ENCODE measurements at places on chromosomes 6 and 20.

DNA sequence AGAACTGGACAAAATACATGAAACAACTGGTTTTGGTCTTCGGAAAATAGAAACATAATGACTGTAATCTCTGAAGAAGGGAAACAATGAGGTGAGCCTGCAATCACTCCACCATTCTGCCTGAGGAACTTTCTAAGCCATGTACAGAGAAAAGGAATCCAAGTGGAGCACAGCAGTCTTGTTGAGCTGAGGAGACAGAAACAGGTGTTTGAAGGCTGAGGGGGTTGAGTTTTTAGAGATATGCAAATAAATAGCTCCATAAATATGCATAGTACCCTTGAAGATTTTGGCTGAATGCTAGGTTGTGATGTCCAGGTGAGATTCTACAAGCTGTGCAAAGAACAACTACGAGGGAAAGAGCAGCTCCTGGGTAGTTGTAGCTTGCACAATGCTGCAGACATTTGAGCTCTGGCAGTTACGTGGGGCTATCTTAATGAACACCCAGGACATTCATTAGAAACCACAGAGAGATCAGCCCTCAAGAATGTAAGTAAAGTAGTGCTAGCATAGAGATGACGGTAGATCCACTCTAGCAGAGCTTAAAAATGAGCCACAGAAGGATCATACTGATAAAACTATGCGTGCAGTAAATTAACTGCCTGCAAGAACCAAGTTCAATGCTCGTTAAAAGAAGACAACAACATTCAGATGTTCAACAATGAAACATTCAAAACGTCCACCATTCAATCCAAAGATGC is 24.3 kb downstream of the TUBB2B start:
- no peak for DNase-seq

DNA sequence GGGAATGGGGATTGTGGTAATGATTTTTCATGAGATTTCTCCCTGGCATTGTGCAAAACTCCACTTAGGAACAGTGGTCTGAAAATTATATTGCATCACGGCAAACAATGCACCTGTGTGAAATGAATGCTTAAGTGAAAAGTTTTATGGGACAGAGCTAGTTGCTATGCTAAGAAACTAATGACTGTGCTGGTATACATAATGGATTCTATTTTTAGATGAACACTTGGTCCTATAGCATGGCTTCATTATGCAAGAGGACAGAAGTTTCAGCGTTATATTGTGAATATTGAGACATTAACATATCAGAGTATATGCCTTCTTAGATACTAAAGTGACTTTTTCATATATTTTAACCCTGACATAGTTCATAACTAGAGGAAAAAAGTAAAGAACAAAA is 30.5 kb downstream of the PLCB1 start:
- DNase-seq = no peak

- DNase-seq = no peak
Observed at GRCh38 chr20:18822832-18823231, 9.2 kb downstream of the SCP2D1 start.

DNA sequence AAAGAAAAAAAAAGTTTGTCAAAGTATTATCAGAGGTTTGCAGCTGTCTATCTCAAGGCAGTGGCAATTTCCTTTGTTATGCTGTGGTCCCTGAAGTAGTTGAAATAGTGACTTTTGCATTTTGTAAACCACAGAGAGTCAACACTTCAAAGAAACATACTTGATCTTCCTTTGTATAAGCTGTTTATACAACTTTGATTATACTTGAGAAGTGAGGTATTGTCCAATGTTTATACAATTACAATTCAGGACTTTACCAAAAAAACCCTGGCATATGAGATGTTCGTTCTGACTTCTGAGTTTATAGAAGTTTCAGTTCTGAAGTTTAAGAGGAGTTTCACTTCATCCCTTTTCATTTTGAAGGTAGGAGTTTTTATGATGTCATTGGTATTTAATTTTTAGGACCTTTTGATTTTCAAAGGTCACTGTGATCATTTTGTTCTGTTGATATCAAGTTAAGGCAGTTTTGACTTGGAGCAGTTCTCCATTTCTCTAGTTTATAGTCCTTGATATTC is 4.0 kb downstream of the STK4 start:
- no peak for DNase-seq

- no peak for DNase-seq
Observed at GRCh38 chr6:11101417-11101816, 7.8 kb downstream of the SMIM13 start.

- no peak for DNase-seq
Observed at GRCh38 chr6:154402081-154402780, 45.6 kb upstream of the IPCEF1 start.

DNA sequence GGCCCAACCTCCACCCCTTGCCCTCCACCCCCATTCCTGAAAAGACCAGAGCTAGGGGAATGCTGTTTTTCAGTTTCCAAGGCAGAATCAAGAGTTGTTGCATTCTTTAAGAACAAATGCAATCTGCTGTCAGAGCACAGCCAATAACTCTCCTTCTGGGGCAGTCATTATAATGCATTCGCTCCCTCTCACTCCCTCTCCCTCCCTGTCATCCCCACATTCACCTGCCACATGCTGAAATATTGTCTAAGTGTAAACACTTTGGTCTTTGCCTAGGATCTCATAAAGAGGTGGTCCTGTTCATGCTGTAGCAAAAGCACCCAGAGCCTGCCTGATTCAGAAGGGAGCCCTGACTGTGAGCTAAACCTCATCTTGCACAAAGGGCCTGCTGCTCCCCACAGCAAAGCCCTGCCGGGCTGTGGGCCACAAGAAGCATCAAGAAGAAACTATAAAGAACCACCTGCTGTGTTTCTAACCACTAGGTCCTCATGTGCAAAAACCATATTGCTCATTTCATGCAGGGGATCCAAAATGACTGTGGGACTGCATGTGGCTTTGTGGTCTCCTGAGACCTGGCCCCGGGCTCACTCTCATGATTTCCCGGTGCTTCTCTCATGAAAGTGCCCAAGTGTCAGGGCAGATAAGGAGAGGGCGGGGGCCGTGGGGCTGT is 85.6 kb downstream of the GPR6 start:
- DNase-seq = no peak

DNA sequence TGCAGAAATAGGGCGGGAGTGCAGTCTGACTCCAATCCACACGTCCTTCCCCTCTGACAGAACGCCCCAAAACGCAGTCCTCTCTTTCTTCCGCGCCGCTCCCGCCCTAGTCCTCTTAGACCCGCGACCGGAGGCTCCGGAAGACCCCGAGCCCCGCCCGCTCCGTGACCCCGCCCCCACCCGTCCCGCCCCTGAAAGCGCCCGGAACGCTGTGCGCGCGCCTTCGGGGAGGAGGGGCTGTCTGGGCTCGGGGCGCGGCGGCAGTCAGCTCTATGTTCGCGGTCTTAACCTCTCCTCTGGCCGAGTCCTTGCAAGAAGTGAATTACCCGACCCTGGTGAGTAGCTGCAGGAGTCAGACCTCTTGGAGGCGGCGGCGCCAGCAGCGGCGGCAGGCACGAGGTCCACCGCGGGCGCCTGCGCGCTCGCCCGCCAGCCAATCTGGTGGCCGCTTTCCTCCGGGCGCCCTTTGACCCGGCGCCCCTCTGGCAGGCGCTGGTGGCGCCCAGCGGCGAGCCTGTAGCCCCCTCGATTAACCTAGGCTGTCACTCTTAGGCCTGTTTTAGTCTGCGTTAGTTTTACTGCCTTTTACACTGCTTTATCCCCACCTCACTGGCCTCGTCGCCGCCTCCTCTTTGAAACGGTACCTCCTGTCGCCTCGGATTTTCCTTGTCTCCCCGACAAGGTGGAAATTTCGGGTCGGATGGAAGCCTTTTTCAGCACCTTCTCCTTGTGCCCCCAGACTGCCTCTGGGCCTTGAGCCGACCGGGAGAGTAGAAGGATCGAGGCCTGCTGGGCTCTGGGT is at the start of gene MANEA:
MANEA (plus strand) TSS at position 232 of the 802 bp plus-strand sequence. CDS start 8,905 bp downstream, outside the sequence.
- DNase-seq = peak; percentile 85

- peak; percentile 42 for DNase-seq
Observed at GRCh38 chr6:106974336-106974998, at the start of gene CD24. TSS of gene CD24 (minus strand) at chr6:106974729. CDS start at chr6:106974646, 83 bp downstream.

GRCh38 chr20:5410470-5410869 is 93.7 kb upstream of the PROKR2 start:
- DNase-seq = no peak

DNA sequence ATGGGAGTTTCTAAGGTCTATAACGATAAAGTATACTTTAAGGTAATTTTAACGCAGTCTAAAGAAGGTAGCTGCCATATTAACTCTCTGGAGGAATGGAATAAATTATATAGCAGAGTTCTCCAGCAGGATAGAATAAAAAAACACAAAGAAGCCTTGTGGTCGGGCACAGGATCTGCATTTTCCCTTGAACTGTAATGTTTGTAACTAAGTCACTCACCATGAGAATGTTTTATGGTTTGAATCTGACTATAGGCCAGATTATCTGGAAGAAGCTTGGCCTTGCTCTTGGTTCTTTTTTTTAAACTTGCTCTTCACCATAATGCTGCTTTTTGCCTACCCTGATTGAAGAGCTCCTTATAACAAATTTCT is 238.8 kb upstream of the NOX3 start:
- DNase-seq = no peak

GRCh38 chr6:28209753-28210535 is 15.1 kb upstream of the ZSCAN9 start:
- DNase-seq = no peak

DNA sequence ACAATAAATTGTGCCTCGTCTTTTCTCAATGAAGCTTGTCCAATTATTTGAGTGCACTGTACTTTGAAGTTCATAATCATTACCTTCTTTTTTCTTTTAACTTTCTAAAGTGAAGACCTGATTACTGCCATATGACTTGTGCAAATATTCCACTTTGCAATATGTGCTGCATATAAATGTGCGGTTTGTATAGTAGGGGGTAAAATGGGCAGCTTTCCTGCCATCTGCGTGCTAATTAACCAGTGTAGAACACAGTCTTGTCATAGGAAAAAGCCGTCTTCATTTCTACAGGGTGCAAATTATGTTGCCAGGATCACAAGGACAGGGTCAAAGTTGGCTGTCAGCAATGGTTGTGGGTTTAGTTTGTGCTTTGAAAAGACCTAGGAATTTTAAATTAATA is 397.0 kb downstream of the NKAIN2 start:
- no peak for DNase-seq

GRCh38 chr6:169803271-169803811 is 51.9 kb downstream of the ERMARD start:
- DNase-seq = no peak

DNA sequence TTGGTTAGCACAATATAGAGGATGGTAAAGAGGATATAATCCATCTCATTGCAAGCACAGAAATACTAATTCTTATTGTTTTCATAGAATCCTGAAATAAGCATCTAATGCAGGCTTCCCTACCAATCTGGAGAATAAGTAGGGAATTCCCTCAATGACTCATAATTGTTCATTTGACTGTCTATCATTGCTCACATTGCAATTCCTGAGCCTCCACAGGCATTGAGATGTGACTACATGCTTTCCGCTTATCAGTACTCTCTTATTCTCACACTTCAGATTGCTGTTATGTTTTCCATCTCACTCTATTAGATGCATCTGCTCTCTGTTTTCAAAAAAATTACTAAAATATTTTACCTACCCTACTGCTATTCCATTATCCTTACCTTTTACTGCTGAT is 216.2 kb upstream of the PRSS16 start:
- no peak for DNase-seq

DNA sequence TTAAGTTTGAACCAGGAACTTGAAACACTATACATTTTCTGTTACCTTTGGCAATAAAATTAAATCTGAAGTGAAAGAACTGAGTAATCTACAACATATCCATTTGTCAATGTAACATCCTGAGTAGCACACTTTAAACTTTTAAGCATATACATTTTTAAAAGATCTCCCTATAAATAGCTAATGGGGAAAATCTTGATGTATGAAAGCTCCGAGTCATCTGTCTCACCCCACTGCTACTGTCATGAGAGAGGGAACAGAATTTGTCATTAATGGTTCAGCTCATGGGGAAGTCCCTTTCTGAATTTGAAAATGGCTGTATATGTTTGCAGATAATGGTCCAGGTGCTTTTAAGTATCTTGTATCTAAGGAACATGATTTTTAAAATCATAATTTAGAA is 55.2 kb upstream of the NOX3 start:
- DNase-seq = peak; percentile 14

DNA sequence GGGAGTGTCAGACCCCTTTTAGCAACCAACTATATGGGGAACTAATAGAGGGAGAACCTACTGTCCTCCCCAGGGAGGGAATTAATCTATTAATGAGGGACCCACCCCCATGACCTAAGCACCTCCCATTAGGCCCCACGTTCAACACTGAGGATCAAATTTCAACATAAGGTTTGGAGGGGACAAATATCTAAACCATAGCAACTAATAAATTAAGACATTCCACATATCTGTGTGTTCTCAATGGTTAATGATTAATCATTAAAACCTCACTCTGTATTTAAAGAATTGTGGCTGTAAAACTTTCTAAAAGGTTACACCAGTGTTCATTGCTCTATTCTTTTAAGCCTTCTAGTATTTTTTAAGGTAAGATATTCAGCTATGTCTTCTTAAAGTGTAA is 500.4 kb upstream of the SULF2 start:
- no peak for DNase-seq

DNA sequence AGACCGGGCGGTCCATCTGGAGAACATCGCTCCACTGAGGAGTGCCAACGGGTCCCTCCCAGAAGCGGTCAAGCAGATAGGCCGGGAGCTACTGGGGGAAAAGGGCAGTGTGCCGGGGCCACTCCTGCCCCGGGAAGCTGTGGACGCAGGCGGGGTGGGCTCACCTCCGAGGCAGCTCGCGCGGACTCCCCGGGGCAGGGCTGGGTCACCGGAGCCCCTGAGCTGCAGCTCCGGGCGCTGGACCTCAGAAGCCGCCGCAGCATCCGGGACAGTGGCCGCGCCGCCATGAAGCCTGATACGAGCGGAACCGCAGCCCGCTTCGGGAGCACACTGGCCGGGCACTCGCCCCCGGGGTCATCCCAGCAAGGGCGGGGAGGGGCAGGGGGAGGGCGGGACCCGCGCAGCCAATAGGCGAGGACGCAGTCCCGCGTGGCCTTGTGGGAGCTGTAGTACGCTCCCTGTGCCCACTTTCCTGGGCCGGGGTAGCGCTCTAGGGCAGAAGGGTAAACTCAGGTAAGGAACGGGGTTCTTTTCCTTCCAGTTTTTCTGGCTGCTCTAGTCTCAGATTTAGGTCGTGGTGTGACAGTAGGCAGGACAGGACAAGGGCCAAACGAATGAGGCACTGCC is at the start of gene MOCS1:
MOCS1 (minus strand) TSS at position 332 of the 627 bp plus-strand sequence; CDS start at position 287, 45 bp downstream.
- peak; percentile 73 for DNase-seq

DNA sequence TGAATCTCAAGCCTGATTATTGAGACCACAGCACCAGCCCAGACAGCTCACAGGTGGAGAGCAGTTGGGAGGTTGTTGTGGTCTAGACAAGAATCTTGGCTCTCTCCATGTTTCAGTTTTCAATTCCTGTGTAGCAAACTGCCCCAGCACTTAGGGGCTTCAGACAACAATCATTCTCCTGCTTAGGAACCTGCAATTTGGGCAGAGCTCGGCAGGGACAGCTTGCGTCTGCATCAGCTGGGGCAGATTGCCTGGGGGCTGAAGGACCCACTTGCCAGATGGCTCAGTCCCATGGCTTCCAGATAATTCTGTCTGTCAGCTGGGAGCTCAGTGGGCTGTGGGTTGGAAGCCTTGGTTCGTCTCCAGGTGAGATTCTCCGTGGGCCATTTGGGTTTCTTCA is 6.9 kb downstream of the TGM6 start:
- no peak for DNase-seq
